ENCODE measurements at places on chromosomes 13 and 19. TPM values are rescaled to one million over a fixed set of nuclear protein-coding genes. Genes with fewer than 3 reads are reported as not detected.

HS6ST3 gene
- 10.9 TPM for polyA plus RNA-seq

ZNF460 gene
- 11.2 TPM for polyA plus RNA-seq

LGALS16 gene
- not detected for polyA plus RNA-seq

PRDX2 gene
- 882 TPM for polyA plus RNA-seq

ZNF223 gene
- polyA plus RNA-seq = 17.1 TPM

SLC35E1 gene
- 16.6 TPM for polyA plus RNA-seq

Data from neural cell (in vitro differentiated cells).